ENCODE measurements at places on chromosomes 7 and 10. TPM values are rescaled to one million over a fixed set of nuclear protein-coding genes. Genes with fewer than 3 reads are reported as not detected.

The THAP5 gene
- 78.3 TPM for total RNA-seq

The CTAGE4 gene
- total RNA-seq: 0.41 TPM

The NFKB2 gene
- total RNA-seq: 0.41 TPM

The LIPK gene
- not detected for total RNA-seq

The ZNF365 gene
- total RNA-seq: 22.0 TPM
